ENCODE measurements at places on chromosomes 4 and X.

DNA sequence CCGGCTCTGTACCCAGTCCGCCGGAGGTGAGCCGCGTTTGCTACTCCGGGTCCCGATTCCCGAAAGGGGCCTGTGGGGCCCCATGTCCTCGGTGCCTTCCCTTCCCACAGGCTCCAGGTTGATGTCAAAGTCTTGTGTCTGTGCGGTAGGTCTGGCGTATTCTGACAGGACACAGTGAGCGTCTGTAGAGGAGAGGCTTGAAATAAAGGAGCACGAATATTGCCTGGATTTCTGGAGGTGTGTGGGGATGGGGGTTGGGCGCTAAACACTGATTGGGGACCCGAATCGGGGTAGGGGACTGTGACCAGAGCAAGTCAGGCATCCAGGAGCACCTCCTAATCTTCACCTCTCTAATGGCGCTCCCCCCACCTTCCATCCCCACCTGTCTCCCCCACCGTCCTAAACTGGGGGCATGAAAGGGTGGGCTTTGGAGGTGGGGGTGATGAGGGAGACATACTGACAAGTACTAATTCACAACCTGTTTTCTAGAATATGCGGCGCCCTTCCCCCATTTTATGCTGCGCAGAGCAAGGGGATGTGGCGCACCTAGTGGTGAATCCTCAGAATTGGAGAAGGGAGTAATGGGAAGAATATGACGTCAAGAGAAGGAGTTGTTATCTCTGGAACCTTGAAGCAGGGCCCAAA is 855 bp downstream of the GPRASP2 start:
- DNase-seq = no peak

- DNase-seq = peak; percentile 76
These were observed 63.2 kb downstream of the HHIP start for GRCh38 chr4:144709159-144709558.

DNA sequence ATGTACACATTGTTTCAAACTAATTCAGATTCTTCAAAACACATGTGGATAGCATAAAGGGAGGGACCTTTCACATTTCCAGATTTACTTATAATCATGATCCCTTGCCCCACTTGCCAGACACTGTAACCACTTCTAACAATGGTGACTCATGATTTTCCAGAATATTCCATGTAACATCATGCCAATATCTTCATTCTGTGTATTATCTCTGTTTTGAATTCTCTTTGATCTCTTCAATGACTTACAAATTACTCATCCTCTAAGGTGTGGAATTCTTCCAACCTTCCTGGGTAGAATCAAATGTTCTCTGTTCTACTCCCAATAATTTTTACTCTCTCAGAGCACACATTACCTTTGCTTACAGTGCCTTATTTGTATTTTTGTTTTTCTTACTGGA is 517.1 kb downstream of the PCDH7 start:
- no peak for DNase-seq

DNA sequence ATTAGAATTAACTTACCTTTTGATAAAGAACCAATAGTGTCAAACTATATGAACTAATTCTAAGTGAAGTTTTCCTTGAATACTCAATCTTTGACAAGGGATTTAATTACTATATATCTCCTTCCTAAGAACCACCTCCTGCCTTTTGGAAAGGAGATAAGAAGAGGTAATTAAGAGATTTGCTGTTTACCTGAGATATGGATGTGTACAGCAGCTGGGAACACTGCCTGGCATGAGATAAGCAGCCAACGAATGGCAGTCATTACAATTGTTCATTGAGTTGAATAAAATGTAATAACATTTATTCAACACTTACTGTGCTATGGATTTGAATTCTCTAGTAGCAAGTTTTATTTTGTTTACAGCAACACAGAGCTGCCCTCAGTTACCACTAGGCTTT is 407.1 kb downstream of the SPOCK3 start:
- DNase-seq = no peak

DNA sequence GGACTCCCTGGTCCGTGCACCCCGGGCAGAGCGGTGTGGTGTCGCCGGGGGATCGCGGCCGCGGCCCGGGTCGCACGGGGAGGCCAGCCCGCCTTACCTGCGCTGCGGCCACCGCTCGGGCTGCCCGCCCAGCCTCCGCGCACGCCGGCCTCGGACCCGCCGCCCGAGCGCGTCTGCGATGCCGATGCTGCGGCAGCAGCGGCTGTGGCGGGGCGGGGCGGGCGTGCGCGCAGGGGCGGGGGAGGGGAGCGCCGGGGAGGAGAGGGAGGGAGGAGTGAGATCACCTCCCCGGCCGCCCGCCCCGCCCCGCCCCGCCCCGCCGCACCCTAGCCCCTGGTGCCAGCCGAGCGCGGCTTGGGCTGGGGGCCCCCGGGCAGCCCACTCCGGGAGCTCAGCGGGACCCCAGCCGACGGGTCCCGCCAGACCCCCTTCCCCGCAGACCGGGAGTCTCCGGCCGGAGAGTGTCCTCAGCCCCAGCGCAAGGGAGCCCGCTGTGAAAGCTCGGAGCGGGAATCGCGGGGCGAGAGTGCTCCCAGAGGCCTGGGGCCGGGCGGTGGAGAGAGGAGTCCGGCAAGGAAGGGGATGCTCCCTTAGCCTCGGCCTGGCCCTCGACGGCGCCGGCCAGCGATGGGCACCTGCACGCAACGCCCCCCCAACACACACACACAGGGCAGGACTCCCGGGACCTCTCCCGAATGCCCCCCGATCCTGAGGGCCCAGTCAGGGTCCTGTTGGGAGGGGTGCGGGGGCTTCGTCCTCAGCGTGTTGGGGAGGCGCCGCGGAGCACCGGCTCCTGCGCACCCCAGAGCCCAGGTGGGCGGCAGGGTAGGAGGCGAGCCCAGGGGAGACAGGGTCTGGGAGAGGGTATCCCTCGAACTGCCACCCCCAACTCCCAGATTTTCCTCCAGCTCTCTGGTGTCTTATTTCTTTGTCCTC is at the start of gene L1CAM:
TSS of gene L1CAM (minus strand) at position 206 of the 936 bp plus-strand sequence. CDS start 10,337 bp downstream, outside the sequence.
- no peak for DNase-seq

- DNase-seq = no peak
These were observed 60.4 kb downstream of the SLC30A9 start for GRCh38 chr4:42050516-42051249.

DNA sequence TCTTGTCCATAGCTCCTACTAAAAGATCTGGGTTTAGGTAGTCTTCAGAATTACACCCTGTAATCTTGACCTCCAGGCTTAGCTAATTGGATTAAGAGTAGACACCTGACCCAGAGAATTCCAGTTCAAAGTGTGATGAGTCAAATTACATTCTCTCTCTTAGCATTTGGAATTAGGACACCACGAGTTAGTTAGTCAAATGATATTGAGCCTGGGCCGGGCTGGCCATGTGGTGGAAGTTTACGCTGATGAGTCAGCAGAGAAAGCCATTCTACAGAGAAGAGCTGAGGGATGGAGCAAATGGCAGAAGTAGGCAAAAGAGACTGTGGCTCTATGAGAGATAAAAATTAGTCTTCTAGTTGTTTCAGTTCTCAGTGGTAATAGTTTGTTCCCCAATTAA is 31.1 kb downstream of the CEP44 start:
- DNase-seq = peak; percentile 45

DNA sequence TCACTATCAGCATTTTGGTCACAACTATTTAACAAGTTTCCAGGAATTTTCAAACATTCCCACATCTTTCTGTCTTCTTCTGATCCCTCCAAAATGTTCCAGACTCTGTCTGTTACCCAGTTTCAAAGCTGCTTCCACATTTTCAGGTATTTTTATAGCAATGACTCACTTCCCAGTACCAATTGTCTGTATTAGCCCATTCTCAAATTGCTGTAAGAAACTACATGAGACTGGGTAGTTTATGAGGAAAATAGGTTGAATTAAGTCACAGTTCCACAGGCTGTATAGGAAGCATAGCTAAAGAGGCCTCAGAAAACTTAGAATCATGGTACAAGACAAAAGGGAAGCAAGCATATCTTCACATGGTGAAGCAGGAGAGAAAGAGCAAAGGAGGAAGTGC is 475.0 kb upstream of the PCDH7 start:
- DNase-seq = no peak

DNA sequence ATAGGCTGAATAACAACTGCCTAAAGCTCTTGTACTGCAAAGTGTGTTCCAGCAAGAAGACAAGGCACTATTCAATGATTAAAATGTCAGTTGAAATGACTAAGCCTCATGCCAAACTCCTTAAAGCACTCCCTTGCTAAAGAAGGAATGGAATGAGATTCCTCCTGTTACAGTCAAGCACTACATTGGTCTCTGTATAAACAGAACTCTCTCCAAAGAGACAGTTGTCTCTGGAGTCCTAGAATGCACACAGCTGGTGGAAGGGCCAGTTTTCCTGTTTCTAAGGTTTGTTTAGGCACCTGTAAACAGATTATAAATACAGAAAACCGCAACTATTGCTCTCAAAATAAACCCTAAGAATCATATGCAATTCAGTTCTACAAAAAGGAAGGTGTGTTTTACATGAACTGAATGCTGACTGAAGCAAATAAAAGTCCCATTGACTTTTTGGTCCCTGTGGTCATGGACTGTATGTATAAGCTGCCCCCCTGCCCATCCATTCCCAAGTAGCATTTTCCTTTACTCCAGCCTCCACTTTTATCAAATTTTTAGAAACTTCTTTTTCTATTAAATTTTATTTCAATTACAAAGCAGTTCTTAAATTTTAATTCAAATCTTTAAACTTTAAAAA is 47.0 kb downstream of the FAT1 start:
- DNase-seq = peak; percentile 75

DNA sequence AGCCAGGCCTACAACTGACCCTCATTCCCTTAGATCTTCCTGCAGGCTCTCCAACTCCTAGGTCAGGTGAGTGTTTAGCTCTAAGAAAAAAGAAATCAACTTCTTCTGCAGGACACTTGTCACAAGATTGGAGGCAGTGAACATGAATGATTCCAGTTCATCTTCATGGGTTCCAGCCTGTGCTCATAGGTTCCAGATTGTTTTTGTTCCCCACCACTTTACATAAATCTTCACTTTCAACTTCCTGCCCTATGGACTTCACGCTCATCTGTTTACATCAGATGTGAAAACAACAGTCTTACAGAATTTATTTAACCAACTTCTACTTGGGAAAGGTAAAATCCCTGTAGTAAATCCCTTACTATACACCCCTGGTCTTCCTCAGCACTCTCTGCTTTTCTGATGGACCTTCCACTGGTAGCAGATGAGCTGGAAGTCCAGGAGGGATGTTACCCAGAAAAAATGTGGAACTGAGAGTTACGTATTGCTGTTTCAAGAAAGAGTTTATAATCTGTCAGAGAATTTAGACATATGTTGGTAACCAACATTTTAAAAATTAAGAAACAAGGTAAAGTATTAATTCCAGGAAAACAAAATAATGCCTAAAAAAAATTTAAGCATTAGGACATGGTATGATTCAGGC is 62.4 kb downstream of the ANAPC10 start:
- DNase-seq = no peak

DNA sequence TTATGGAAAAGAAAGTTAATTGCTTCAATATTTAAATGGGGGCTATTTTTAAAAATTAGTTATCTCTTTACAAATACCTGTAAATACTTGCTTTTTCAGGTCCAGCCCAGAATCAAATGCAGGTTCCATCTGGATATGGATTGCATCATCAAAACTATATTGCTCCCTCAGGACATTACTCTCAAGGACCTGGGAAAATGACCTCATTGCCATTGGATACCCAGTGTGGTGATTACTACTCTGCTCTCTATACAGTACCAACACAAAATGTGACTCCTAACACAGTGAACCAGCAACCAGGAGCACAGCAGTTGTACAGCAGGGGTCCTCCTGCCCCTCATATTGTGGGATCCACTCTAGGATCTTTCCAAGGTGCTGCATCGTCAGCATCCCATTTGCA is 29.2 kb downstream of the SEC24B start:
- DNase-seq = no peak

DNA sequence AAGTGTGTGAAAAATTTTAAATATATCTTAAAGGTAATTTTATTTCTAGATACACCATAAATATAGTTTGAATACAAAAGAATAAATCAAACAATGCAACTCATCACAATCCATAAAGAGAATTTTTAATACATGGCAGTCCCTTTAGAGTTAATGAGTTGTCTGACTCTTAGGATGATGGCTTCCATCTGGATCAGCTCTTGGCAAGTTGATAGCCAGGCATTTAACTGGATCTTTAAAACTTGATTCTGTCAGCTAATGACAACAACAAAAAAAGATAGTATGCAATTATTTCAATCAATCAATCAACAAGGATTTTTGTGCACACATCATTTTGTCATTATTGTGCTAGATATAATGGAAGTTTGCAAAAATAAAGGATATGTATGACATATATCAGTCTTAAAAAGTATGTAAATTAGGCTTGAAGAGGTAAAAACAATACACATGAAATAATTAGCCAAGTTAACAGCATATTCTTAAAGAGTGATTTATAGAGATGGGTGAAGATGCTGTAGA is 174.9 kb upstream of the PCDH18 start:
- DNase-seq = no peak

GRCh38 chr4:67751260-67751659 is 2.9 kb downstream of the GNRHR start:
- DNase-seq = no peak

GRCh38 chrX:132497432-132497831 is 8.6 kb upstream of the MBNL3 start:
- no peak for DNase-seq

GRCh38 chr4:158067646-158068045 is 105.2 kb downstream of the GASK1B start:
- no peak for DNase-seq

GRCh38 chrX:20591246-20591645 is 324.5 kb upstream of the RPS6KA3 start:
- DNase-seq = no peak

DNA sequence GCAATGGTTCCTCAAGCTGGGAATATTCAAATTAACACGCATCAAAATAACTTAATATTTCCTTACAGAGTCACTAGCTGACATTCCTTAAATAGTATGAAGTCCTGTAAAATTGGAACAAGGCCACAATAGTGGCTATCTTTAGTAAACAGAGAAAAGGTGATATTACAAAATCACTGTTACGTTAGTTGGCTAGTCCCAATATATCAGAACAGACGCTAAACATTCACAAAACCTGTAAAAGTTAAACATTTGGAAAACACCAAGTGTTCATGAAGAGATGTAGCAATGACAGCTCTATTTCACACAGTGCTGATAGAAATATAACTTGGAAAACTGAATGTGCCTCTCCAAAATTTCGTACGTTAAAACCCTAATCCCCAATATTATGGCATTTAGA is 61.0 kb upstream of the FAM47C start:
- DNase-seq = no peak
